CD4-positive, alpha-beta T cell (primary cell): ENCODE measurements at places on chromosomes 4 and X.

DNA sequence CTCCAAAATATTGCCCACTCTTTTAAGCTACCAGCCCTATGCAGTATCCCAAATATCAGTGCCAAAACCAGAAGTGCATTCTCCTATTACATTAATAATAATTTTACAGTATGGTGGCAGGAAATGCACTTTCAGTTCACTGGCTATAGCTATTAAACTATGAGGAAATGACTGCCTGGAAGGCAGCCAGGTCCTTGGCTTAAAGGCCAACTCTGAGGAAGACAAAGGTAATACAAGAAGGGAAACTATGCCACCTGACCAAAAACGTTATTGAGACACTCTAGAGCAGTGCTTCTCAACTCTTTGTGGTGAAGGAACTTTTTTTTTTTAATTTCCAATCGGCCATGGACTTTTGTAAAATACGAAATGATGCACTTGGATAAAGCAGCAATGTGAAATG is 133.6 kb upstream of the VAMP7 start:
- no peak for DNase-seq

DNA sequence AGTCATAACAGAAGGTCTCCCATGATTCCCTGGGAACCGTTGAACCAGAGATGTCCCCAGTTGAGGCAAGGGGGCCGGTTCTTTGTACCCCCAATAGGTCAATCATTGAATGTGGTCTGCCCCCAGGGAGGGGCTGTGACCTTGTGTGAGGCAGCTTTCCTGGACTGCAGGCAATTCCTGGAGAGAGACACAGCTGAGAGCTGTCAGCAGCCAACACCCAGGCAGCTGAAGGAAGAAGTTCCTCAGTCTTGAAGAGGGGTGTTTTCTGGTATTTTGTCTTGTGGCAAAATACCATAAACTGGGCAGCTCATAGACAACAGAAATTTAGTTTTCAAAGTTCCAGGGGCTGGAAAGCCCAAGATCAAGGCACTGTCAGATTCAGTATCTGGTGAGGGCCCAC is 185.7 kb upstream of the ATP6AP2 start:
- no peak for DNase-seq

DNA sequence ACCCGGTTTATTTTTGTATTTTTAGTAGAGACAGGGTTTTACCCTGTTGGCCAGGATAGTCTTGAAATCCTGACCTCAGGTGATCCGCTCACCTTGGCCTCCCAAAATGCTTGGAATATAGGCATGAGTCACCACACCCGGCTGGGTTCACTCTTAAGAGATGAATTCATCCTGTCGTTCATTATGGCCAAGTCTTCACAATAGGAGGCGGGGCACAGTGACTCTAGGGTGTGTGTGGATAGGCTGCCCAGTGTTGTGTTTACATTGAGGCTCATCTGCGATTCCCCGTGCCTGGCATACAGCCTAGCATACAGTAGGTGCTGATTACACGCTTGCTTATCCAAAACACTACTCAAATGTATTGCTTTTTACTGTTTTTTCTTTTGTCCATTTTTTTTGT is 41.3 kb upstream of the IGFBP7 start:
- no peak for DNase-seq

GRCh38 chr4:168679819-168680218 is 183.0 kb downstream of the PALLD start:
- DNase-seq = no peak

DNA sequence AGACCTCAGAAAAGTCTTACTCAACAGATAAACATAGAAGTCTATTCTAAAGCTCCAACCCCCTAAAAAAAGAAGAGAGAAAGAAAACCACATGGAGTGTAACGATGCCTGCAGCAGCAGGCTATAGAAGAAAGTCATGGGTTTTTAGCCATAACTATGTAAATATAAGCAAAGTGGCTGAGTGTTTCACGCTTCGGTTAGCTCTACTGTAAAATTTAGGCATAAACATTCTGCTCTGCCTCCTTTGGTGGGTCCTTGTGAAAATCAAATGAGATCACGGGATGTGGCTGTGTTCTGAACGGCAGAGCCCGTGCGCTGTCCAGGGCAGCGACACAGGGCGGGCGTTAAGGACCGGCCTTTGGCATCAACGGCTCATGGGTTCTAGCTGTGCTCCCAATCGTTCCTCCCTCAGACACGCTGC is 78.4 kb downstream of the IRF2 start:
- no peak for DNase-seq

- no peak for DNase-seq
Observed at GRCh38 chr4:66284991-66285451, 614.7 kb upstream of the EPHA5 start.

DNA sequence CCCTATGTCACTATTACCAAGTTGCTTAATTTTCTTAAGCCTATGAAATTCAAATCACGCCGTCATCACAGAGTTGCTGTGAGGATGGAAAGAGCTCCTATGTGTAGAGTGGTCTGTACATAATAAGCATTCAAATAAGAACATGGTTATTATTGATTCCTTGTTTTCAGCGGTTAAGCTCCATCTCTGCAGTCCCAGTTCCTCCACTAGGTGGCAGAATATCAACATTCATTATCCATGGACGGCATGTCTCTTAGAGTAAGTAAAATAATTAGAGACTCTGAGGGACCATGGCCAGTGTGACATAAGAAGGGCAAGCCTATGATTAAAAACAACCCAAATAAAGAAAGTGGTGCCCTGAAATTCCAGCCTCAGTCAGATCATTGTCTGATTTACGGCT is 132.5 kb upstream of the NHS start:
- DNase-seq = no peak

GRCh38 chrX:139287155-139287924 is 243.2 kb upstream of the F9 start:
- DNase-seq = no peak

DNA sequence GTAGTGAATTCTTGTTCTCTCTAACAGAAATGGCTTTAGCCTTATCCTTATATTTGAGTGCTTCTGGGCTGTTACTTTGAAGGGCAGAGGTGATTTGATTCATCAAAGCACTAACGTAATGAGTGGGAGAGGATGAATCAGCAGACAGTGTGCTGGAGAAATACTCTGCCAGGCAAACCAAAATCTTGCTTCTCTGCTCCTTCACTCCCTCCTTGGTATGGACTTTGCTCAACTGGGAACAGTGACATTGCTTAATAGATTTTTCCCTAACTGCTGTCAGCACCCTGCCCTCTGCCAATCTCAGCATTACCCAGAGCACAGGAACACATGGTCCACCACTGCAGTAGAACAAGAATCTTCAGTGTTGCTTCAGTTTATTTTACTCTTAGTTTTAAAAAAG is 56.0 kb downstream of the PDLIM5 start:
- no peak for DNase-seq

DNA sequence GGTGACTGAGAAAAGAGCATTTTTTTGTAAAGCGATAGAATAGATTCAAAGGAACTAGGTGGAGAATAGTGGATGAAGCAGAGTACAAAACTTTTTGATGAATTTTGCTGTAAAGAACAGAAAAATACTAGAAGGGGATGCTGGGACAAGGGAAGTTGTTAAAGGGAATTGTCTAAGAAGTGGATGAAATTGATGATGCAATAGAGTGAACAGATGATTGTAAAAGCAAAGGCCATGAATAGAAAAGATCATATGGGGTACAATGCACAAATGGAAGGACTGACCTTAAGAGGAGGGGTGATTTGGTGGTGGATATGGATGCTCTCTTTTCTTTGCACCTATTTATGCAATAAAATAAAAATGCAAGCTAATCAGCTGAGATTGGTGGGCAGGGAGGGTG is 262.7 kb upstream of the MAD2L1 start:
- DNase-seq = no peak

GRCh38 chr4:112210777-112211176 is 20.8 kb upstream of the AP1AR start:
- no peak for DNase-seq
